ENCODE measurements at places on chromosomes 3 and 15.

DNA sequence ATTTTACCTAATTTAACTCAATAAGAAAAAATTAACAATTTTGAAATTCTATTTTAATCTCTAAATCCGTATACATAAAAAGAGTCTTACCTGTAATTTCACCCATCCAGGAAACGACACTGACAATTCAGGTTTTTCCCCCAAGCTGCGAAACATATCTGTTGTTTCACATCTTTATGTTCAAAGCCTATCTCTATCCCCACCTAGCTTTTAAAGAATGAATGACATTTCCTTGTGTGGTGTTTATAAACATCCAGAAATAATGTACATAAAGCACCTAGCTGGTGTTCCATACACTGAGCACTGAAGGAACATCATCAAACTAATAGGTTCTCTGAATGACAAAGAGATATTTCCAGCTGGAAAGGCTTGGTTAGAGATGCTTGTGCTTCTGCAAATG is 867.8 kb downstream of the SQOR start:
- DNase-seq: peak; percentile 4

DNA sequence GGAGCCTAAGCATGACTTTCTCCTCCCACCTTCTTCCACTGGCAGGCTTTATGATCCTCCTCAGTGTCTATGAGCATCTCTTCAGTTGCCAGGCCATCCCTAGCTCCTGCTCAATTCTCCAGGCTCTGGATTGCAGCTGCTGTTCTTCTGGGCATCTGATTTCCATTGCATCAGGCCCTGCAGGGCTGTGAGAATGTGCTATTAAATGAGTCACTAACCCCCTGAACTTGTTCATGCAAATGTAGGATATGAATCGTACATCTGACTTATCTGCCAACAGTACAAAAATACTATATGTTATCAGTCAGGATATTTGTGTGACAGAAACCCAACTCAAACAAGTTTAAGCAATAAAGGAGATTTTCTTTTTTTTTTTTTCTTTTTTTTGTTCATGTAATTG is 11.9 kb downstream of the GPR176 start:
- peak; percentile 82 for DNase-seq

DNA sequence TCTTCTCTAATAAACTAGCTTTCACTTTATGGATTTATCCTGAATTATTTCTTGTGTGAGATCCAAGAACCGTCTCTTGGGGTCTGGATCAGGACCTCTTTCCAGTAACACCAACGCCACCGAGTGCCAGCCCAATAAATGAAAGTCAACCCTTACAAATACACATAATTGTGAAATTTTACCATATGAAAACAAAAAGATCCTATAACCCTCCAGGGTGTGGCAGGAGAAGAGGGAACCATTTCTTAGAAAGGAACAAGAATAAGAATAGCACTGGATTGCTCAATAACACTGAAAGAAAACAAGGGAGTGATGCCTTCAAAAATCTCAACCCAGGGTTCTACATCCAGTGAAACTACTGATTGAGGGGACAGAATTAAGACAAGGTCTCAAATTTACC is 51.6 kb upstream of the ACKR4 start:
- no peak for DNase-seq

GRCh38 chr3:196140224-196140623 is 58.3 kb upstream of the TFRC start:
- no peak for DNase-seq

GRCh38 chr3:117495620-117496019 is 786.0 kb downstream of the TUSC7 start:
- no peak for DNase-seq

GRCh38 chr3:47056705-47057104 is 77.2 kb downstream of the NBEAL2 start:
- DNase-seq: no peak

DNA sequence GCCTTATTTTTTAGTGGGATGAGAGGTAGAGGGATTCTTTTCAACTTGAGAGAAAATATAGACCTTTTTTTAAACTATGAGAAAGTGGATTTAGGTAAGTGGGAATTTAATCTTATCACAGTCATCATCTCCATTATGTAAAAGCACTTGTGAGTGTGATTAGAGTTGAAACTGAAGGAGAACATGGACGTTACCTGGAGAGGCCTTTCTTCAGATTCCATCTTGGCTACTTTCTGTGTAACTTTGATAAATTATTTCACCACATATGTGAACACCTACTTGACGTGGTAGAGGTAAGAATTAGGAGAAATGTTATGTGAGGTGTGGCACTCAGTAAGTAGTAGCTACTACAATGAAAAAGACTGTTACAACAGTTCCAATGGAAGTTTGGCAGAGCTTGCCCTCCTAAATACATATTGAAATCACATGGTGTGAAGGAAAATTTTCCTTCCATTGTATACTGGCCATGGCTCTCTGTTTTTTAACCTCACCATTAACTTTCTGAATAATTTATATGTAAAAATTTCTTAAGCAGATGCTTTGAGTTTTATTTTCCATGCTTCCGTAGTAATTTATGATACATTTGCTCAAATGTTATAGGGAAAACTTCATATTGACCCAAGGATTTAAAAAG is 193.3 kb downstream of the FNDC3B start:
- no peak for DNase-seq

- peak; percentile 2 for DNase-seq
Observed at GRCh38 chr3:180855364-180855763, 57.1 kb upstream of the FXR1 start.

GRCh38 chr15:97961067-97961954 is 808 bp downstream of the ARRDC4 start:
- DNase-seq: no peak

DNA sequence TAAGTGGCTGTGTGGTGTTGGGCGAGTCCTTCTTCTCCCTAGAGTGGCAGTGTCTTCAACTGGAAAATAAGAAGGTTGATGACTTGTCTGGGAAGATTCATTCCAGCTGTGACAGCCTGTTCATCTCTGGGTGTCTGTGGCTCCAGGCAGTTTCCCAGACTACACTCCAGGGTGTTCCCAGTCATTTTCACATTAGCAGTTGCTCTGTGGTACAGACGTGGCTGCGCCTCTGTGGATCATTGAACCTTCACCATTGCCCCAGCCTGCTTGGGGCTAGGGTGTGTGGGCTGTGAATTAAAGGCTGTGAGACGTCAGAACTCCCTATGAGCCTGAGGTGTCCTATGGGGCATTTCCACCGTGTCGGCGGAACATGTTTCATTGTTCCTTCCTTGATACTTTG is 239.6 kb upstream of the NR2E3 start:
- no peak for DNase-seq

DNA sequence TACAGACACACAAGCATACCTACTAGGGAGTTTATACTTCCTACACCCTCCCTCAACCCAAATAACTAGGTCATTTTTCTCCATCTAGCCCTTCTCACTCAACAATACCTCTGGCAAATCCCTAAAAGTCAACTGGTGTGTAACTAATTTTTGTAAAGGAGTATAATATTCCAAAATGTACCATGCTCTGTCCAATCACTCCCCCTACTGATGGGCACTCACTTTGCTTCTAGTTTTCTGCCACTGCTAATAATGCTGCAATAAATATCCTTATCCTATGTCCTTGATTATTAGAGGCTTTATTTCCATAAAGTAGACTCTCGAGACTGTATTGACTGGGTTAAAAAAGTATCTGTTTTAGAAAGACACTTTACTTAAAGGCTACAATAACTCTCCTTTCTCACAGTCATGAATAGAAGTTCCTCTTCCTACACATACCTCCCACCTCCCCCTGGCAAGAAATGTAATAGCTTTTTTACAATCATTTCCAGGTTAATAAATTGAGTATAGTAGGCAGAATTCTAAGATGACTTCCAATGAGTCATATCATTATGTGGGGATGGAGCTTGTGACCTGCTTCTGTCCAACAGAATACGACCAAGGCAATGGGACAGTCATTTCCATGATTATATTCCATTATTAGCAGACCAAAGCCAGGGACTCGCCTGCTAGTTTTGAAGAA is 30.0 kb downstream of the SHQ1 start:
- no peak for DNase-seq

DNA sequence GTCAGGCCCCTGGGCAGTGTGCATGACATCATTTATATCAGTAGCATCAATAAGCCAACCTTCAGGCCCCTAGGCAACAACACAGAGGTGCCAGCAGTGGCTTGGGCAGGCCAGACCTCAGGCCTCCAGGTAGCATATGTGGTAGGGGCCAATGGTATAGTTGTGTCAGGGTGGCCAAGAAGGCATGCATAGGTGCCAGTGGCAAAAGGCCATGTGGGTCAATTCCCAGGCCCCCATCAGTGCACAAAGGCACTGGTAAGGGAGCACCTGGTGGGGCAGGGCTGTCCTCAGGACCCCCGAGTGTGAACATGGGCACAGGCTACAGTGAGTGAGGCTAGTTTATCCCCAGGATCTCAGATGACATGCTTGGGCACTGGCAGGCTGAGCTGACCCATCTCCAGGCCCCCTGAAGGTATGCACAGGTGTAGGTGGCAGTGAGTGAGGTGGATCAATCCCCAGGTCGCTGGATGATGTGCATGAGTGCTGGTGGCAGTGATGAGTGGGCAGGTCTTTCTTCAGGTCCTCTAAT is 244.1 kb upstream of the ZNF385D start:
- no peak for DNase-seq

DNA sequence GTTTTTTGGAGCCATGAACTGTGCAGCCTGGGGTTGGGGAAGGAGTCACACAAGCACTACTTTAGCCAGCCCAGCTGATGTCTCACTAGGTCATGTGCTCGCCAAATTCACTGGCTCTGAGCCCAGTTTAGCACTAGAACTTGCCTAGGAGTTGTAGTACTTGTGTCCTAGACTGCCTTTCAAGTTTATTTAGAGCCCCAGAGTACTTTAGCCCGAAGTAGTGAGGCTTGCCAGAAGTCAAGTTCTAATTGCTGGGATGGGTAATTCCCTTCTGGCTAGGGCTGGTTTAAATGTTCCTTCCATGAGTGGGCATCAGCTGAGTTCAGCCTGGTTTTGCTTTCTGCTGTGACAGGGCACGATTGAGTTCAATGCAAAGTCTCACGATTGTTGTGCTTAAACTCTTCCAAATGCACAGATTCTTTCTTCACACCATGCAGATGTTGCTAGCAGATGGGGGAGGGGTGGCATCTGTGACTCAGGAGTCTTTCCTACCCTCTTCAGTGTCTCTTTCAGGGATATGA is 228.2 kb upstream of the ZPLD1 start:
- DNase-seq: no peak

DNA sequence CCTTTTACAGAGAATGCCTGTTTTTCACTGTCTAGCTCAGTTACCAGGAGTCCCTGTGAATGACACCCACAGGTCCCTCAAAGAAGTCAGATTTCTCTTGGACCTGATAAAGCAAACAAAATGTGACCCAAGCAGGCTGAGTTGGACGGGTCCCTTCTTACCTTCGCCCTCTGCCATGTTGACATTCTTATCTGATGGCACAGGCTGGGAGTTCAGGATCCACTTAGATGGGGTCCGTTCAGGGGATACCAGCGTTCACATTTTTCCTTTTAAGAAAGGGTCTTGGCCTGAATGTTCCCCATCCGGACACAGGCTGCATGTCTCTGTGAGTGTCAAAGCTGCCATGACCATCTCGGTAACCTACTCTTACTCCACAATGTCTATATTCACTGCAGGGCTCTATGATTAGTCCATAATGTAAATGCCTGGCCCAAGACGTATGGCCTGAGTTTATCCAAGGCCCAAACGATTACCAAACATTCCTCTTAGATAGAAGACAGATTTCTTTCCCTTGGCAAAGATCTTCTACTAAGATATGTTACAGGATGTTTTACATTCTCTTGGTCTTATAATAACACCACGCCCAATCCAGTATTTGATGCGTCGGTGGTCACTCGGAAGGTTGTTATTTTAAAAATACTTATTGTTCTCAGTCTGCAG is 179.1 kb downstream of the THSD4 start:
- no peak for DNase-seq

DNA sequence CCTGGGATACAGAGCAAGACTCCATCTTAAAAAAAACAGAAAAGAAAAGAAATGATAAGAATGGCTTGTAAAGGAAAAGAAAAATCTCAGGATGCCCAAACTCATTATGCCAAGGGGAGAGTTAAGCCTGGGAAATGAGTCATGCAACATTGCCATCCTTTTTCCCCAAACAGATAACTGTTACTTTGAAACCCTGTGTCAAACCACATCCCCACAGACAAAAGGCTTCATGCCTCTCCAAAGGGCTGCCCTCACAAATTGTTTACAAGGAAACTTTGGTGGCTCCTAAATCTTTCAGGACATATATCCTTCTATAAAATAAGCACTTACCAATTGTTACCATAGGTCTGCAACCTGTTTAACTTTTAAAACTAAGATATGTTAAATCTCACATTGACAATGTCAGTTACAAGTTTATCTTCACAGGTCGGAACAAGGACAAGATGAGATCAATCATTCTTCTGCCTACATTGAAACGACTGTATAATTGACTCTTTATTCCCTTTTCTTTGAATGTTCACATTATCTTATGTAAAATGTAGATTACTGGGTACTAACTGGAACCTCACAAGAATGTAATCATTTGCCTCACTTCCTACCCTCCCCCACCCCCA is 18.6 kb upstream of the SENP7 start:
- DNase-seq: no peak

DNA sequence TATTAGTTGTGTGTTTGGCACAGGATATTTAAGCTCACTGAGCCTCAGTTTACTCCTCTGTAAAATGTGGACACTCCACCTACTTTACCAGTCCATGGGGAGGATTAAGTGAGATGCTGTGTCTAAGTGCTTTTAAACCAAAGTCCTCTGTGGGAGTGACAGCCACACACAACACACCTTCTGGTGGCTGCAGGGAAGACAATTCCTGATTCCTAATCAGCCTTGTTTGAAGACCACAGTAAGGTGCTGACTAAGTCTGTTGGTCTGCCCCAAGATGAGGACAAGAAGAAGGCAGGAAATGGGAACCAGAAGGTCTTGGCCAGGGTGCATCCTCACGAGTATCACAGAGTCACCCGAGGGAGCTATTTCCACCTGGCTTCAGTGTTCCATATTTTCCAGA is 52.3 kb downstream of the EPHB1 start:
- no peak for DNase-seq

GRCh38 chr3:38130631-38131065 is 6.3 kb downstream of the ACAA1 start:
- no peak for DNase-seq

- no peak for DNase-seq
Observed at GRCh38 chr3:10299679-10300078, 6.9 kb upstream of the GHRL start.

DNA sequence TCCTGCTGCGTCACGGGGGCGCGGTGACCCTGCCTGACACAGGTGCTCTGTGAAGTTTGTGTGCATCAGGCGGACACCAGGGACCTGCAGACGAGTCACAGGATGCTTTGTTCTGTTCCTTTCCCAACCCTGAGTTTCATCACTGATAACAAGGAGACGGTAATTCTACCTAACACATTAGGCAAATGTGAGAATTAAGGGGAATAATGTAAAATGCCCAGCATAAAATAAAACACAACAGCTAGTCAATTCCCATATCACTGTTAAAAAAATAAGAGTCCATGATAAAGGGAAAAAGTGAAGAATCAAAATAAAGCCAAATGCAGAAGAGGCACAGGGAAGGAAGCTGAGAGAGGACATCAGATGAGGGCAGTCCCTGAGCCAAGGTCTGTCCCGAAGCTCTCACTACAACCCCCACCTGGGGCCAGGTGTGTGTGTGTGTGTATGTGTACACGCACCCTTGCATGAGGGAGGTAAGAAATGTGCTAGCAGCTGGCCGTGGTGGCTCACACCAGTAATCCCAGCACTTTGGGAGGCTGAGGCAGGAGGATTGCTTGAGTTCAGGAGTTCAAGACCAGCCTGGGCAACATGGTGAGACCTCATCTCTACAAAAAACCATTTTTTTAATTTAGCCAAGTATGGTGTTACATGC is 27.5 kb downstream of the PLA2G4D start:
- DNase-seq: no peak
